Activated CD4-positive, alpha-beta memory T cell treated with anti-CD3 and anti-CD28 coated beads, Interleukin-2, amount 10 ng/mL, durations not matched to agents 7 days and 5 days (primary cell): ENCODE measurements at places on chromosomes 1 and 21. TPM values are rescaled to one million over a fixed set of nuclear protein-coding genes. Genes with fewer than 3 reads are reported as not detected.

- H3K27ac ChIP-seq, result no peak within 1 kb of the TSS
- no peaks in the 10 kb centered on the region for H3K27me3 ChIP-seq
- no peaks in the 10 kb centered on the region for H3K36me3 ChIP-seq
- peak; percentile 61 for DNase-seq
- H3K4me3 ChIP-seq, result no peak within 1 kb of the TSS
- peaks cover 20% of the 10 kb centered on the region for H3K4me1 ChIP-seq
Observed at GRCh38 chr1:160711602-160712311, at the start of gene CD48. Gene CD48 (minus strand): TSS chr1:160711822. CDS start chr1:160711763, 59 bp downstream.

ETNK2 gene
- total RNA-seq, result 0.18 TPM

DNA sequence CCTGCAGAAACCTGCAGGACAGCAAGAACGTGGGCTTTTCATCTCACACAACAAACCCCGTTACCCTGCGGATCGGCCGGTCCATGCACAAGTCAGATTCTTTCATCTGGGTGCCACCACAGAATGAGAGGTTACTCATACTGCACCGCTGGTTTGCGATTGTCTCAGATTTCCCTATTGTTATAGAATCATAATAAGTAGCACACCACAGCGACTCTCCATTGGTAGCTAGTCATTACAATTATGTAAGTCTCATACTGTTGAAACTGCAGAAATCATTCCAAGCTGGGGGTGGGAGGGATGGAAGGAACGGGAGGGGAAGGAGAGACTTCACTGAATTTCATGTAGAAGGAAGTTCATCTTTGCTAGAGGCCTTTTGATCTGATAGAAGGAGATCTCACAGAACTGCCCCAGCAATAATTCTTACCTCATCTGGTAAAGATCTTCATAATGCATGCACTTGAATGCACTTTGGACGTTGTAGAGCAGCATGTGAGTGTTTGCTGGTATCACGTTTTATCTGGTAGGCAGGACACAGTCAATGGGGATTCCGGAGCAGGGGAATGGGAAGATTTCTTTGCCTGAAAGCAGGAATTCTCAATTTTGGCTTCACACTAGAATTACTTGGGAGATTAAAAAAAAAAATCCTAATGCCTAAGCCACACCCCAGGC, 221.1 kb downstream of the KIF26B start:
- no peaks in the 10 kb centered on the region for H3K36me3 ChIP-seq
- no peaks in the 10 kb centered on the region for H3K27me3 ChIP-seq
- no peak for DNase-seq
- H3K4me1 ChIP-seq, result no peaks in the 10 kb centered on the region
- no peak overlapping the region for H3K27ac ChIP-seq

GRCh38 chr1:176939993-176940392, 224.5 kb downstream of the ASTN1 start:
- DNase-seq, result no peak
- H3K4me1 ChIP-seq, result no peaks in the 10 kb centered on the region
- no peak overlapping the region for H3K4me3 ChIP-seq
- no peak overlapping the region for H3K27ac ChIP-seq
- H3K27me3 ChIP-seq, result no peaks in the 10 kb centered on the region

GRCh38 chr1:18989176-18989799, 32.8 kb upstream of the IFFO2 start:
- no peaks in the 10 kb centered on the region for H3K36me3 ChIP-seq
- no peak overlapping the region for H3K27ac ChIP-seq
- no peak for DNase-seq
- no peaks in the 10 kb centered on the region for H3K4me1 ChIP-seq
- no peak overlapping the region for H3K4me3 ChIP-seq
- peaks cover 32% of the 10 kb centered on the region for H3K27me3 ChIP-seq

GRCh38 chr1:216416488-216416887, 6.8 kb downstream of the USH2A start:
- H3K36me3 ChIP-seq, result no peaks in the 10 kb centered on the region
- no peak overlapping the region for H3K27ac ChIP-seq
- DNase-seq, result no peak

- DNase-seq, result peak; percentile 84
- H3K4me3 ChIP-seq, result no peak overlapping the region
- H3K36me3 ChIP-seq, result no peaks in the 10 kb centered on the region
- H3K27me3 ChIP-seq, result peaks cover 30% of the 10 kb centered on the region
- H3K27ac ChIP-seq, result no peak overlapping the region
- peaks cover 21% of the 10 kb centered on the region for H3K4me1 ChIP-seq
Observed at GRCh38 chr1:37673920-37674319, 18.4 kb upstream of the CDCA8 start.

- peak overlapping the region; percentile 34 for H3K4me3 ChIP-seq
- peaks cover 88% of the 10 kb centered on the region for H3K4me1 ChIP-seq
- no peak for DNase-seq
- peak overlapping the region; percentile 99 for H3K27ac ChIP-seq
Observed at GRCh38 chr1:40379785-40380452, 6.4 kb downstream of the SMAP2 start.

- peak; percentile 59 for DNase-seq
- H3K4me1 ChIP-seq, result peaks cover 29% of the 10 kb centered on the region
- no peak overlapping the region for H3K27ac ChIP-seq
- no peaks in the 10 kb centered on the region for H3K36me3 ChIP-seq
Observed at GRCh38 chr21:42456457-42456856, 39.6 kb downstream of the RSPH1 start.

GRCh38 chr1:213287987-213288386, 236.9 kb downstream of the RPS6KC1 start:
- H3K27me3 ChIP-seq, result no peaks in the 10 kb centered on the region
- no peaks in the 10 kb centered on the region for H3K4me1 ChIP-seq
- no peaks in the 10 kb centered on the region for H3K36me3 ChIP-seq
- H3K27ac ChIP-seq, result no peak overlapping the region
- no peak overlapping the region for H3K4me3 ChIP-seq
- no peak for DNase-seq

CYP4Z1 gene
- total RNA-seq, result not detected

DNA sequence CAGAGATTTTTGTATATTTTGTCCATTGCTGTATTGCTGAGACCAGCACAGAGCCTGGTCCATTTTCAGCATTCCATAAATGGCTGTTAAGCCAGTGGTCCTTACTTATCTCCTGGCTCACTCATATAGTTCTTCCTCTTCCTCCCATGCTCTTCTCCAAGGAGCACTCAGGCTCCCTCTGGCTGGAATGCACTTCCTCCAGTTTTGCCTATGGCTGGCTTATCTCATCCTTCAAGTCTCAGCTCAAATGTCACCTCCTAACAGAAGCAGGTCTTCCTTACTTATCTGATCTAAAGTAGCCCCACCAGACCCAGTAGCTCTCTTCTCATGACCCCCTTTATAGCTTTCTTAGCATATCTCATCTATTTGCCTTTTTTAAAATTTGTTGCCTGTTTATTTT, 146.9 kb downstream of the SLC30A10 start:
- no peaks in the 10 kb centered on the region for H3K36me3 ChIP-seq
- no peak for DNase-seq
- no peaks in the 10 kb centered on the region for H3K27me3 ChIP-seq
- H3K4me1 ChIP-seq, result no peaks in the 10 kb centered on the region

DNA sequence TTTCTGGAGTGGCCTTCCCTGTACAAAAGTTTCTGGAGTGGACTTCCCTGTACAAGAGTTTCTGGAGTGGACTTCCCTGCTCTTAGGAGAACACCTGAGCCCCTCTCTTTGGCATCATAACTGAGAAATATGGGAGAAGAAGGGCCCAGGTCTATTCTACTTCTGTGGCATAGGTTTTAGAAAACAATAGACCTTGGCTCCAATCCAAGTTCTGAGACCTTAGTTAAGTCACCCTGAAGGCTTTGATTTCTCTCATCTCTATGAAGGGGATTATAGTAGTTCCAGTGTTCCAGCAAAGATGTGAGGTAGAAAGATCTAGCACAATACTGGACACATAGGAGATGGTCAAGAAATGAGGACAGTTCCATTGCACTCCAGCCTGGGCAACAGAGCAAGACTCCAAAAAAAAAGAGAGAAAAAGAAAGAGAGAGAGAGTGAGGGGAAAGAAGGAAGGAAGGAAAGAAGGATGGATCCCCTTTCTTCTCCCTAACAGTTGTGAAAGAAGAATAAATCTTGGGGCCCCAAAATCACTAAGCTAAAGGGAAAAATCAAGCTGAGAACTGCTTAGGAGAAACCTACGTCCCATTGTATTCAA, 13.3 kb upstream of the EIF4G3 start:
- DNase-seq, result no peak
- H3K4me1 ChIP-seq, result peaks cover 12% of the 10 kb centered on the region
- H3K4me3 ChIP-seq, result no peak overlapping the region
- H3K27ac ChIP-seq, result no peak overlapping the region
- no peaks in the 10 kb centered on the region for H3K36me3 ChIP-seq
- H3K27me3 ChIP-seq, result peaks cover 24% of the 10 kb centered on the region

CRP gene
- total RNA-seq, result not detected

DNA sequence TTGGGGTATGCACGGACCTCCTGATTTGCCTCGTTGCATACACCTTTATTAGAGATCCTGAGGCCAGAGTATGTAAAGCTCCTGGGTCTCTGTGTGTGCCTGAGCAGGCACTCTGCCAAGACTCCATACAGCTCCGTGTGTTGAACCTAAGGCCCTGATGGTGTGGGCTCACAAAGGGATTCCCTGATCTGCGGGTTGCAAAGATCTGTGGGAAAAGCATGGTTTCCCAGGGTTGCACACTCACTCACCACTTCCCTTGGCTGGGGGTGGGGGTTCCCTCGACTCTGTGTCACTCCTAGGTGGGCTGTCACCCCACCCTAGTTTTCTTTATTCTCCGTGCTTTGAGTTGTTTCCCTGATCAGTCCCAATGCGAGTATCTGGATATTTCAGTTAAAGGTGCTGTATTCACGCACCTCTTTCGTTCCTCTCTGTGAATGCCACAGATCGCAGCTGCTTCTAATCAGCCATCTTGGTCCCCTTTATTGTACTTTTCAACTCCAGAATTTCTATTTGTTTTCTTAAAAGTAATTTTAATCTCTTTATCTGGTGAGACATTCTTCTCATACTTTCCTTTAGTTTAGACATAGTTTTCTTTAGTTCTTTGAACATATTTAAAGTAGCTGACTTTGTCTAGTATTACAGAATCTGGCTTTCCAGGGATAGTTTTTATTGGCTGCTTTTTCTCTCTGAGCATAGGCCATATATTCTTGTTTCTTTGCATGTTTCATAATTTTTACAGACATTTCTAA, 39.0 kb upstream of the F3 start:
- H3K4me3 ChIP-seq, result no peak overlapping the region
- H3K27ac ChIP-seq, result no peak overlapping the region
- no peaks in the 10 kb centered on the region for H3K4me1 ChIP-seq

GRCh38 chr1:176541663-176542062, 78.7 kb downstream of the PAPPA2 start:
- H3K4me1 ChIP-seq, result no peaks in the 10 kb centered on the region
- H3K27ac ChIP-seq, result no peak overlapping the region
- no peaks in the 10 kb centered on the region for H3K27me3 ChIP-seq

- no peak for DNase-seq
- H3K27me3 ChIP-seq, result peaks cover 4% of the 10 kb centered on the region
Observed at GRCh38 chr1:93516164-93516563, 68.2 kb downstream of the FNBP1L start.

FCRL3 gene
- 0.73 TPM for total RNA-seq

GRCh38 chr1:54716299-54717047, 812 bp downstream of the TTC4 start:
- H3K36me3 ChIP-seq, result peaks cover 10% of the 10 kb centered on the region
- peak overlapping the region; percentile 78 for H3K27ac ChIP-seq
- peak overlapping the region; percentile 81 for H3K4me3 ChIP-seq
- peaks cover 30% of the 10 kb centered on the region for H3K4me1 ChIP-seq

GRCh38 chr1:240936911-240937668, 325.1 kb upstream of the GREM2 start:
- no peak for DNase-seq
- H3K4me3 ChIP-seq, result no peak overlapping the region
- no peaks in the 10 kb centered on the region for H3K4me1 ChIP-seq
- no peak overlapping the region for H3K27ac ChIP-seq
- no peaks in the 10 kb centered on the region for H3K36me3 ChIP-seq

FAM167B gene
- 0.78 TPM for total RNA-seq

PTGFR gene
- total RNA-seq, result not detected

NLRP3 gene
- 0.25 TPM for total RNA-seq

DNA sequence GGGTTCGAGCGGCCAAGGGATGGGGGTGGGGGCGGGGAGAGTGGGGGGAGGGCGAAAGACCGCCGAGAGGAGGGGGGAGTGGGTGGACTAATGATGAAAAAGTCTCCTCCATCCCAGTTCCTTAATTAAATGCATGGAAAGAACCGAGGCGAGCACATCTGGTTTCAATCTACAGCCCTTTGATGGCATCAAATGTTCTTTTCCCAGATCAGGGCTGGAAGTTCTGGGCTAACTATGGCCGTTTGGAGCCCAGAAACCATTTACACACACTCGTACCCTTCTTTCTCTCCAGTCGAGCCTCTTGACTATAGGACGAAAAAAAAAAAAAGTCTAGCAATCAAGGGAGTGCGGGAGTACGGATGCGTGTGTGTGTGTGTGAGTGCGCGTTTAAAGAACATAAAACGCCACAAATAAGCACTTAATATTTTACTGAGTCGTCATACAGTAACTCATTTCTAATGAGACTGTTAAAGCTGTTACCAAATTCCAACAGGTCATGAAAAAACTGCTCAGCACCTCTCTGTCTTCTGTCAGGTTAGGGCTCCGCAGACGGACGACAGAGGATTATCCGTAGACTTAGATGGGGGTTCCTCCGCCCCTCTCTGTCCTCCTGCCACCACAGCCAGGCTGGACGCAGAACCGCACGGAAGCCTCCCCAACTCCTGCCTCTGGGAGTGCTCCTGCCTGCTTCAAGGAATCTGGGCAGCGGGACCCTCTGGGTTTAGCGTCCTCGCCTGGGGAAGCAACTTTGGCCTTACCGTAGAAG, 2.1 kb upstream of the PRRX1 start:
- peaks cover 82% of the 10 kb centered on the region for H3K27me3 ChIP-seq
- no peak overlapping the region for H3K4me3 ChIP-seq
- H3K36me3 ChIP-seq, result peaks cover 3% of the 10 kb centered on the region
- H3K27ac ChIP-seq, result no peak overlapping the region
- H3K4me1 ChIP-seq, result peaks cover 18% of the 10 kb centered on the region

- H3K27ac ChIP-seq, result no peak overlapping the region
- no peak for DNase-seq
- peaks cover 12% of the 10 kb centered on the region for H3K4me1 ChIP-seq
- no peak overlapping the region for H3K4me3 ChIP-seq
Observed at GRCh38 chr1:87091425-87091824, 177.0 kb downstream of the HS2ST1 start.

DNA sequence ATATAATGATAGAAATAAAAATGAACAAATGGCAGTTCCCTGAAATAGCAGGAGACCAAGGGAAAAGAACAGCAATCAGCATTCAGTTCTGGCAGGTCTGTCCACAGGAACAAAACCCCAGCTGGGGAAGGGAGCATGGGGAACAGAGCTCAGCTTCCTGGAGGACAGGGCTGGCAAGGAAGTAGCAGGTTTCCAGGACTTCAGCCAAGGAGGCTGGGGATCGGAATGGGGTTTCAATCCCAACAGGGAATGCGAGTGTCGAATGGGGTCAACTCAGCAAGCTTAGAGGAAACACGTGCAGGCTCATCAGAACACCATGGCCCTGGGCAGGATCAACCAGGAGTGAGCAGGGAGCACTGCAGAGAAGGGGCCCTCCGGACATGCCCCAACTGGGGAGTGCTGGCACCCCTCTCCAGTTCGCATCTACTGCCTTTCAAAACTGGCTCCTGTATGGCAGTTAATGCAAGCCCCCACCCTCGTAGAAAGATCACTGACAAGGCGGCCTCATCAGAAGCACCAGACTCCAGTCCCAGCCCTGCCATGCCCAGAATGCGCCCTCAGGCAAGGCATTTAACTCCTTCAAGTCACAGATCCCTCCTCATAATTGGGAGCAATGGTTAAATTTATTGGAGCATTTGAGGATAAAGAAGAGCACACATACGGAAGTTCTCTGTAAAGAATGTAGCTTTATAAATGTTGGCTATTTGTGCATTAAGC, 72.4 kb downstream of the SEC16B start:
- H3K27me3 ChIP-seq, result no peaks in the 10 kb centered on the region
- H3K4me1 ChIP-seq, result no peaks in the 10 kb centered on the region
- H3K36me3 ChIP-seq, result no peaks in the 10 kb centered on the region
- H3K27ac ChIP-seq, result no peak overlapping the region

OR6K6 gene
- total RNA-seq, result not detected
